ENCODE measurements at places on chromosomes 5 and 9.

GRCh38 chr5:109905906-109906305, 216.2 kb downstream of the MAN2A1 start:
- no peaks in the 10 kb centered on the region for H3K4me1 ChIP-seq
- no peak overlapping the region for H3K27ac ChIP-seq
- no peaks in the 10 kb centered on the region for H3K36me3 ChIP-seq
- H3K27me3 ChIP-seq: no peaks in the 10 kb centered on the region

DNA sequence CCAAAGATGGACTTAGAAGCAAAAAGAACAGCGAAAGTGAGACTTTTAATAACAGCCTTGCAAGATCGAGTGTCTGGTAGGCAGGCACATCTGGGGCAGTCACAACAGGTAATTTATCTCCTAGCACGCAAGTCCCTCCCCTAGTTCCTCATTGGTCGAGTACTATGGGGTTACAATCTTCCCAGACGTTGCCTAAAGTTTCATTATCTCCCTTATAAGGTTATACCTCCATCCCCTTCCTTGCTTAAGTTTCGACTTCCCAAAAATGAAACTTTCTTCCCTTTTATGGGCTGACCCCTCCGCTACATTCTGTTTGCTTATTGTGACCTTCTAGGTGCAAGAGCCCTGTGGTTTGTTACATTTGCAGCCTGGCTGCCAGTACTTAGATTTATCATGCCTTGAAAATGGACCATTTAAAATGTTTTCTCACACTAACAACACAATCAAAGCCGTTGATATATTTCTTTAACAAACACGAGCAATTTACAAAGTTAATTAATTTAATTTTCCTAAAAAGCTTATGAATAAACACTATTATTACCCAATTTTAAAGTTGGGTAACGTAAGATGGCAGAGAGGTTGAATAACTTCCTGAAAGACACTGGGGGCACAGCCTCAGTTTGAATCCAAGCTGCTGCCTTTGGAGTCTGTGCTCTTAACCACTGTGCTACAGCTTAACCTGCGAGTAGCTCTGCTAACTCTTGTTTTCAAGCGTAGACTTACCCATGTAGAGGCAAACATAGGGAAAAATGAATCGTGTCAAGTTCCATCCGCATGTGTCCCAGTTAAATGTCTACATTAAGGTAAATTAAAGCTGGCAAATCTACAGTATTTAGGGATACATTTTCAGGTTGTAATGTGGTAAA, 91.7 kb downstream of the EDIL3 start:
- H3K4me3 ChIP-seq: no peak overlapping the region
- no peak overlapping the region for H3K27ac ChIP-seq
- H3K27me3 ChIP-seq: no peaks in the 10 kb centered on the region

- H3K27ac ChIP-seq: no peak overlapping the region
- H3K27me3 ChIP-seq: no peaks in the 10 kb centered on the region
- H3K4me1 ChIP-seq: no peaks in the 10 kb centered on the region
- H3K36me3 ChIP-seq: peaks cover 4% of the 10 kb centered on the region
Observed at GRCh38 chr5:50794812-50795211, 128.4 kb downstream of the PARP8 start.

GRCh38 chr5:34957857-34958690, 28.7 kb downstream of the DNAJC21 start:
- H3K36me3 ChIP-seq: no peaks in the 10 kb centered on the region
- no peaks in the 10 kb centered on the region for H3K27me3 ChIP-seq
- no peaks in the 10 kb centered on the region for H3K4me1 ChIP-seq
- no peak for DNase-seq

- no peak overlapping the region for H3K27ac ChIP-seq
- H3K4me3 ChIP-seq: no peak overlapping the region
- no peaks in the 10 kb centered on the region for H3K27me3 ChIP-seq
- DNase-seq: no peak
- no peaks in the 10 kb centered on the region for H3K4me1 ChIP-seq
Observed at GRCh38 chr5:143672806-143673205, 139.2 kb upstream of the HMHB1 start.

DNA sequence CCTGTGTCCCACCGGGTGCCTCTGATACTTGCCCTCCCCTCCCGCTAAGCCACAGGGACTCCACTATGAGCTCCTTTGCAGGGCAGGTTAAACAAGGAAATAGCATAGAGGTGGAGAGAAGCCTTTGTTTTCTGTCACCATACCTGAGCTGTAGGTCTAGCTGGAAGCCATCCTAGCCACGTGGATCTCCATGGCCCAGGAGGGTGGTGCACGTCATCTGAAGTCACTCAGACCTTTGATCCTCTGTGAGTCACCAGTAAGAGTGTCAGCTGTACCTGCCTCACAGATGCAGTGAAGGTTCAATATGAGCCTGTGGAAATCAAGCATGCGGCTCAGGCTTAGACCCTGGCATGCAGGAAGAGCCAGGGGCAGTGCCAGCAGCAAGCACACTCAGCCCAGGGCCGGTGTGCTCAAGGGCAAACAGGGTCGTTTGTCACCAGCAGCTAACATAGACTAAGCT, 55.1 kb downstream of the ASS1 start:
- DNase-seq: no peak
- no peaks in the 10 kb centered on the region for H3K27me3 ChIP-seq
- H3K4me3 ChIP-seq: no peak overlapping the region
- peaks cover 7% of the 10 kb centered on the region for H3K36me3 ChIP-seq
- H3K27ac ChIP-seq: no peak overlapping the region

- no peaks in the 10 kb centered on the region for H3K36me3 ChIP-seq
- DNase-seq: no peak
- H3K27me3 ChIP-seq: no peaks in the 10 kb centered on the region
- no peak overlapping the region for H3K27ac ChIP-seq
Observed at GRCh38 chr9:130472184-130472705, 27.5 kb downstream of the ASS1 start.

DNA sequence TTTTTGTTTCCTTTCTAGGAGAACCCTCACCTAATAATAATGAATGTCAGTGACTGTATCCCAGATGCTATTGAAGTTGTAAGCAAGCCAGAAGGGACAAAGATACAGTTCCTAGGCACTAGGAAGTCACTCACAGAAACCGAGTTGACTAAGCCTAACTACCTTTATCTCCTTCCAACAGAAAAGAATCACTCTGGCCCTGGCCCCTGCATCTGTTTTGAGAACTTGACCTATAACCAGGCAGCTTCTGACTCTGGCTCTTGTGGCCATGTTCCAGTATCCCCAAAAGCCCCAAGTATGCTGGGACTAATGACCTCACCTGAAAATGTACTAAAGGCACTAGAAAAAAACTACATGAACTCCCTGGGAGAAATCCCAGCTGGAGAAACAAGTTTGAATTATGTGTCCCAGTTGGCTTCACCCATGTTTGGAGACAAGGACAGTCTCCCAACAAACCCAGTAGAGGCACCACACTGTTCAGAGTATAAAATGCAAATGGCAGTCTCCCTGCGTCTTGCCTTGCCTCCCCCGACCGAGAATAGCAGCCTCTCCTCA, 87.1 kb downstream of the OSMR start:
- DNase-seq: no peak
- H3K27me3 ChIP-seq: no peaks in the 10 kb centered on the region
- H3K4me3 ChIP-seq: no peak overlapping the region
- H3K4me1 ChIP-seq: no peaks in the 10 kb centered on the region
- H3K36me3 ChIP-seq: no peaks in the 10 kb centered on the region
- no peak overlapping the region for H3K27ac ChIP-seq
